Activated B cell treated with CpG ODN at 0.5 μM for 24 hours (primary cell): ENCODE measurements at places on chromosomes 13 and 19.

GRCh38 chr13:113817860-113818691 is 45.8 kb downstream of the GAS6 start:
- no peak for DNase-seq

DNA sequence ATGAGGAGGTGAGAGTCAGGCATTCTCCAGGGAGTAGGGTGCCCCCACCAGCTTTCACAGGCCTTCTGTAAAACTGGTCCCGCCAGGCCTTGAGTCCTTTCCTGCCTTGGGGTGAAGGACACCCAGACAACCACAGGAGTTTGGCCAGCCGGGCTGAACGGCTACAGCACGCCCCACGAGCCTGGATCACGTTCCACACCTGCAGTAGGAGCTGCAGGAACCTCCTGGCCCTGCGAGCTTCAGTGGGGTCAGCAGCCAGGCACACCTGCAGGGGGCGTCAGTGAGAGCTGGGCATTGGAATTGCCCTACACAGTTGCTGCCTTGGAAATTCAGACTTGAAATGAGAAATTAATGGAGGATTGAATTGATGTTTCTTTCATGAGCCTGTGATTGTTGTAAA is 45.7 kb downstream of the COL4A2 start:
- DNase-seq = no peak

- no peak for DNase-seq
Measured at GRCh38 chr19:34325981-34326787, 38.8 kb upstream of the GPI start.

DNA sequence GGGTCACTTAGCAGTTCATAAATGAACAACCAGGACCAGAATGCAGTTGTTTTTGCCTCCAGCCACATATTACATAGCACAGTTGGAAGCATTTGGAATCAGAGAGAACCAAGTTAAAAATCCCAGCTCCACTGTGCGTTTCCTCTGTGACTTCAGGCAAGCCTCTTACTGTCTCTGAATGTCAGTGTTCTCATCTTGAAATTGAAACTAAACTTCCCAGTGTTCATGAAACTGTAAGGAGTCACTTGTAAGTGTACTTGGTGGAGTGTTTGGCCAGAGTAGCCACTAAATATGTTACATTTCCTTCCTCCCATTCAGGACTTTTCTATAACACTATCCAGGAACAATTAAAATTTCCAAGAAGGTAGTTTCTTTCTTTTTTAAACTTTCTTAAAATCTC is 276.8 kb downstream of the KCNRG start:
- DNase-seq = no peak

- DNase-seq = no peak
Measured at GRCh38 chr13:56907766-56908165, 233.0 kb upstream of the PRR20A start.

GRCh38 chr13:110624766-110625756 is 9.7 kb downstream of the NAXD start:
- no peak for DNase-seq

- DNase-seq = no peak
Measured at GRCh38 chr13:100341327-100341726, 247.3 kb downstream of the GGACT start.

GRCh38 chr13:74969419-74969818 is 512.5 kb downstream of the TBC1D4 start:
- no peak for DNase-seq

GRCh38 chr19:38059897-38060296 is 152.9 kb downstream of the SIPA1L3 start:
- no peak for DNase-seq

DNA sequence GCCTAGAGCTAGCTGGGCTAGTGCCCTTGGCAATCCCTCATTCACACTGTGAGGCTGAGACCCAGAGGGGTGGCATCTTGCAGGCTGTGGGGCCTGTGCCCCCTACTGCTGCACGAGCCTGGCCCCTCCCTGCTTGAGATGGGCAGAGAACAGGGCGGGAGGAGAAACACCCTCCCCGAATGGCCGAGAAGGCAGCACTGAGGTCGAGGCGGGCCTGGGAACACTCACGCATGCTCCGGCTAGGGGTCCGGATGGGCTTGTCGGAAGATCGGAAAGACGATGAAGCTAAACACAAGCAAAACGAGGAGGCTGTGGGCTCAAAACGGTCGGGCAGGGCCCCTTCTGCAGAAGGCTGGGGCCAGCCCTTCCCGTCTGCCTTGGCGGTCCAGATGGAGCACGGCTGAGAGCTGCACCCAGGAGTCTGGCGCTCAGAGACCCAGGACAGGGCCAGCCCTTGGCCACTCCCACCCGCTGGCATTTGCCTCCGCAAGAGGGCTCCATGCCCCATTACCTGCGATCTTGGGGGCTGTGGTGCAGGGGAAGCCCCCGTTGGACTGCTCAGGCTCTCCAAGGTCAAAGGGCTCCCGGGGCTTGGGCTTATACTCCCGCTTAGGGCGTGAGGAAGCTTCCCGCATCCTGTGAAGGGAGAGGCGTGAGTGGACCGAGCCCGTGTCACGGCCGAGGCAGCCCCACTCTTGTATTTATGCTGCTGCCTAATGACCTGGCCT is 18.9 kb downstream of the MPND start:
- no peak for DNase-seq

DNA sequence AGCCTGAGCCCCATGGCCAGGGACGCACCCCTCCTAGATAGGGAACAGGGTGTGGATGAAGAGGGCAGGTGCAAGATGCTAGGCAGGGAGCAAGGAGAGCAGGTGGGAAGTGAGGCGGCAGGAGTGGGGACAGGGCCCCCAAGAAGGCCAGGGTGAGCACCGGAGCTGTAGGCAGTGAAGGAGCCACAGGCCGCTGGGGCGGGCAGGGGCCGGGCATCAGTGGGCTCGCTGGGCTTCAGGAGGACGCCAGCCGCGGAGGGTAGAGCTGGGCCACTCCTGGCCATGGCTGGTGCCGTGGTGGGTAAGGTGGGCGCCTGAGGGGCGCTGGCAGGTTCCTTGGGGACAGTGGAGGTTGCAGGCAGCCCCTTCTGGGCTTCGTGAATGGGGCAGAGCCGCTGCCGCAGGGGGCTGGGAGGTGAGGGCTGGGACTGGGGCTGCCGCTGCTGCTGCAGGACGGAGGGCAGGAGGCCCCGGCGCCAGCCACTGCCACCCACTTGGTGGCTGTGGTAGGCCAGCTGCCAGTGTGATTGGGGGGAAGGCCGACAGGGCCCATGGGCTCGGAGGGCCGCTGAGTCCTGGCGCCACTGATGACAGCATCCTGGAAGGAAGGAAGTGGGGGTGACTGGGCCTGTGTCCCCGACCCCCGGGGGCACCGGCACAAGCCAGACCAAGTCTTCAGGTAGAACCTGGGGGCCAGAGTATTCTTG is 2.1 kb downstream of the NKPD1 start:
- DNase-seq = no peak

DNA sequence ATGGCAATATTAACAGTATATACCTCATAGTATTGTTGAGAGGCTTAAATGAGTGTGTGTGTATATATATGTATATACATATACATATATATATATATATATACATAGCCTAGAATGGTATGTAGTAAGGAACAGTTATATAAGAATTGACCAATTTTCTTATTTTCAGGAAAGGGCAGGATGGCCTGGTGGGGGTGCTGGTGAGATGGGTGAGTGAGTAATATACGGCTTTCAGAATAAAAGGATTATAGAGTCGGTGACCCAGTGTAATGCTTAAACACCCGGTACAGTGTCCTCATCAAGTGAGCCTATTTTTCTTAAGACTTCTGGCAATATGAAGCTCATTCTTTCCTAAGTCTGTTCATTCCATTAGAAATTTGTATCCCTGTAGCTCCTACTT is 11.7 kb upstream of the FAM216B start:
- no peak for DNase-seq

- DNase-seq = no peak
Measured at GRCh38 chr19:6109947-6110346, 353 bp downstream of the RFX2 start.

- no peak for DNase-seq
Measured at GRCh38 chr13:24217601-24218281, 57.2 kb downstream of the SPATA13 start.

DNA sequence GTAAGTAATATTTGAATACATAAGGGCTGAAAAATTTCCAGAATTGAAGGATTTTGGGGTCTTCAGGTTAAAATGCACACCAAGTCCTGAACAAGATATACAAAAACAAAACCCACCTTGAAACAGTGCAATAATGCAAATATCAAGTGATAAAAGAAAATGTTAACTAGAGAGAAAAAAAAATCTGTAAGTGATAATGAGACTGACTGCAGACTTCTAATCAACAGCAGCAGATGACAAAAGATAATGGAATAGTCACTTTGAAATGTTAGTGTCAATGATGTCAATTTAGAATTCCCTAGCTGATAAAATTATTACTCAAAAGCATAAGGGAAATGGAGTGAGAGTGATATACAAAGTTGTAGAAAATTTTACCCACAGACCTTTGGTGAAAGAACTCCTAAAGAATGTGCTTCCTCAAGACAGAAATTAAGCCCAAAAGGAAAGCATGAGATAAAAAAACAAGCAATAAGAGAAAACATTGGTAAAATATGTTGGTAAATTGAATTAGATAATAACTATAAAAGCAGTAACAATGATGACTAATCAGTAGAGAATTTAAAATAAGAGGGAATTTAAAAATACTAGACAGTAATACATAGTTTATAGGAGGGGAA is 12.4 kb upstream of the DGKH start:
- DNase-seq = no peak

DNA sequence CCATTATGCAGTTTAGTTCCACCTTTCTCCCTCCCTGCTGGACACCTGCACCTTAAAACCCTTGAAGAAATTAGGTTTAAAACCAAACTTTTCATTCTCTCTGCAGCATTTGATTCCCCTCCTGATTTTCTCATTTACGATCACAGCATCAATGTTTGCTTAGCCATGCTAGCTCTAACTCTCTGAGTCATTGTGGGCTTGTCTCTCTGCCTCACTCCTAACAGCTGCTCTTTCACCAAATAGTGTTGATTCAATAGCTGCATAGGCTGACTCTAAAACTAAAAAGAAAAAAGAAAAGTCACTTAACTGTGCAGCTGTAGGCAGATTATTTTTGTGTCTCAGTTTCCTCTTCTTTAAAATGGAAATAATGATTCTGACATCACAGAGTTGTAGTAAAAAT is 1124.9 kb downstream of the DIAPH3 start:
- DNase-seq = no peak

DNA sequence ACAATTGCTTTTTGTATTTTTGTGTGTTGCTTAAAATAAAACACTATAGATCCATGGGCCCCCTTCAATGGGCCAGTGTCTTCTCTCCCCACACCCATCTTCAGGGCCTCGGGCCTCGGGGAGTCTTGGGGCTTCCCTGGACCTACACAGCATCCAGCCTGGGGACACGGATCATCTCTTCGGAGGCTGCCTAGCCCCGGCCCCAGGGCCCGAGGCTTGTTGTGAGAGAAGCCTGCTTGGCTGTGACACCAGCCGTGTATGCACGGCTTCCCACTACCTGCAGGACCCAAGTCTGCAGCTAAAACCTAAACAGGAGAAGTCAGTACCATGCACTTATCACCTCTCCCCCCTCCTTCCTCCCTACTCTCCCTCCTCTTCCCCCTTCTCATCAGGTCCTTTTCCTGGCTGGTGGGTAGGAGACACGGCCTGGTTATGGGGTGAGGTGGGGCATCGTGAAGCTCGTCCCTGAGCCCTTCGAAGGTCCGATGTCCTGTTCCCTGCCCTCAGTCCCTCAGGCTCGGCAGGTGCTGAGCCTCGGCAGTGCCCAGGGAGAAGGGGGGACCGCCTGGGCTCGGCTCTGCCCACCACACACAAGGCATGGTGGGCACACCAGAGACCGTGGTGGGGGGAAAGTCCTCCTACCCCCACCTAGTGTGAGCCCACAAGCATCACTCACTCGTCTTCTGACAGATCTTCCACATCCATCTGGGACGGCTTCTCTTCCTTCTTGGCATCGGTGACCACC is 9.5 kb downstream of the C13orf46 start:
- DNase-seq = no peak

DNA sequence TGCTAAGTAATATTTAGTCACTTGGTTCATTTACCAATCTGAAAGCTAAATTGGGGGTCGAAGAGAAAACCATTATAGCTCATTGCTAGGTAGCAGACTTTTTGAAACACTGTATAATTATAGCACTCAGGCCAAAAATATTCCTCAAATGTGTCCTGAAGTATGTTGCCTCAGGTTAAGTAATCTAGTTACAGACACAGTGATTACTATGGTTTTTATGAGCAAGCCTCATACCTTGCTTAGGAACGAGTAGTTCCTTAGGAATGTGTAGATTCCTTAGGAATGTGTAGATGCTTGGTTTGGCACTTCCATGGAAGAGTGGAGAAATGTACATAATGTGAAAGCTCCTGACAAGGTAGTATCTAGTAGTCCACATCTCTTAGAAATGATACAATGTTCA is 387.5 kb downstream of the LMO7 start:
- DNase-seq = no peak

- no peak for DNase-seq
Measured at GRCh38 chr13:31851216-31851615, 111.9 kb downstream of the RXFP2 start.

GRCh38 chr13:113031465-113031864 is 62.5 kb downstream of the MCF2L start:
- DNase-seq = no peak

GRCh38 chr13:41460930-41461329 is 3.6 kb downstream of the RGCC start:
- DNase-seq = no peak

DNA sequence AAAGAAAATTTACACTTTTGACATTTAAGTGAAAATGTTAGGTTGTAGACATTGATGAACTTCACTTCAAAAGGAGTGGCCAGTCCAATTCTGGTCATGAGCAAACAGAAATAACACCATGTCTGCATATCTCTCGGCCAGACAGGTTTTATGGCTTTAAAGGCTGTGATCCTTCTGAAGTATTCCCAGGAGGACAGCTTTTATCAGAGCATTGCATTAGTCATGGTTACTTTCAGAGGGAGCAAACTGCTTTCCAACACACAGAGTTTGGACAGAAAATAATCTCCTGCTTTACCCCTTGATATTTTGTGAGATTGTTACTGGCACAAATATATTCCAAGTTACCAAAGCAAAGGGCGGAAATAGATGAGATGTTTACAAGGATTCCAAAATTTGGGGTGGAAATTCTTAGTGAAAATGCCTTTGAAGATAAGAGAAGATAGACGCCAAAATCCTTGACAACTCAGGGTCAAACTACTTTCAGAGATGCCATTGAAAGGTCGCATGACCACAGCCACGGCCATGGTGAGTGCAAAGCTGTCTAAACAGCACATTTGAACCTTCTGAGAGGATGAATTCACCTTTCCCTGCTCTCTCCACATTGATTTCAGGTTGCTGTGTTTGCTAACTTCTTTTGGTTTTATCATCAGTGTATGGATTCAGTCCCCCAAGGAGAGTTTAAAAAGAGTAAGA is 584.5 kb upstream of the SGCG start:
- no peak for DNase-seq
